GM12865 (cell line): ENCODE measurements at places on chromosomes 5 and 9.

- DNase-seq = no peak
These were observed 408.6 kb upstream of the IRX4 start for GRCh38 chr5:2291146-2291840.

GRCh38 chr5:174649391-174649790, 75.0 kb upstream of the MSX2 start:
- DNase-seq = no peak

- no peak for DNase-seq
These were observed 41.4 kb downstream of the RGS3 start for GRCh38 chr9:113504725-113505590.

DNA sequence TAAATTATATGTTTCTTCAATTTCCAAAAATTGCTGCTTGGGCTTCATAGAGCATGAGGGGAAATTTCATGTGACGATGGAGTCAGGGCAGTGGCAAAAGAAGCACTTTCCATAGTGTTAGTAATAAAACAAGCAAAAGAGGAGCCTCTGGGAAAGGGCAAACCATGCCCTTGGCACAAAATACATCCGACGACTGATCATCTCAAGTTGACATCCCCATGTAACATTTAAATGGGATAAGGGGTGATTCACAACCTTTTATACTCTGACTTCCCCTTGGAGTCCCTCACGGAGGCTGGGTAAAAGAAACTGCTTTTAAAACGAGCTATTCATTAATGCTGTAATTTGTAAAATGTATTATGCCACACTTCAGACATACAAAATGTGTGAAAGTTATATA, 161.4 kb upstream of the DMRT1 start:
- no peak for DNase-seq

GRCh38 chr5:150219142-150219541, 29.3 kb downstream of the SLC6A7 start:
- no peak for DNase-seq

DNA sequence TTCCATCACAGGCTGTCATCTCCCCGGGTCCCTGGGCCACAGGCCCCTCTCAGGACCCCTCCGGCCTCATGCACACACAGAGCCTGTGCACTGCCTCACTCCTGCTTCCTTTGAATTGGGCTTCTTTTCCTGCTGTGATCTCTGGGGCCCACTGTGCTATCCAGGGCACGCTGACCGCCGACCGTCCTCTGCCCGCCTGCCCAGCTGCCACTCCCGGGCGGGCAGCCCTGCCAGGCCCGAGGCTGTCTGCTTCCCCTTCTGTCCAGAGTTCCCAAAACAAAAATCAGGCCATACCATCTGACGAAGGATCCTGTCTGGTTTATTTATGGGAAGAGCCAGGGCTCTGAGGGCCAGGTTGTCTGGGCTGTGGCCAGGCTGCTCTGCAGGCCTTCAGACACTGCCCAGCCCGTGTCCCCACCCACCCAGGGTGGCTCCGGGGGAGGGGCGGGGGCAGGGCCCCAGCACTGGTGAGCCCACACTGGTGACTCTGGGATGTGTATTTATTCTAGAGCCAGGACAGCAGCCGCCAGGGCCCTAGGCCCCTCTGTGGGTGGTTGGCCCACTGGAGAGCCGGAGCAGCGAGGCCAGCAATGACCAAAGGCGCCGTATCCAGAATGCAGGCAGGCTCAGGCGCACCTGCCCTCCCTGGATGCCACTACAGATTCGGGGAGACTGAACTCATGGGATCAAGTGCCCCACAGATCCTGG, 57.0 kb downstream of the ADAMTS2 start:
- no peak for DNase-seq

DNA sequence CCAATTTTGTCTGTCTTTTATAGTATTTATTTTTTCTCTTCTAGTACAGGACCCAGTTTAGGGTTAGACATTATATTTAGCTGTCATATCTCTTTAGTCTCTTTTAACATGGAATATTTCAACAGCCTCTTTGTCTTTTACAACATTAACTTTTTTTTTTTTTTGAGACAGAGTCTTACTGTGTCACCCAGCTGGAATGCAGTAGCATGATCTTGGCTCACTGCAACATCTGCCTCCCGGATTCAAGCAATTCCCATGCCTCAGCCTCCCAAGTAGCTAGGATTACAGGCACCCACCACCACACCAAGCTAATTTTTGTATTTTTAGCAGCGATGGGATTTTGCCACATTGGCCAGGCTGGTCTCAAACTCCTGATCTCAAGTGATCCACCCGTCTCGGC, 90.1 kb downstream of the ADAMTS6 start:
- no peak for DNase-seq

DNA sequence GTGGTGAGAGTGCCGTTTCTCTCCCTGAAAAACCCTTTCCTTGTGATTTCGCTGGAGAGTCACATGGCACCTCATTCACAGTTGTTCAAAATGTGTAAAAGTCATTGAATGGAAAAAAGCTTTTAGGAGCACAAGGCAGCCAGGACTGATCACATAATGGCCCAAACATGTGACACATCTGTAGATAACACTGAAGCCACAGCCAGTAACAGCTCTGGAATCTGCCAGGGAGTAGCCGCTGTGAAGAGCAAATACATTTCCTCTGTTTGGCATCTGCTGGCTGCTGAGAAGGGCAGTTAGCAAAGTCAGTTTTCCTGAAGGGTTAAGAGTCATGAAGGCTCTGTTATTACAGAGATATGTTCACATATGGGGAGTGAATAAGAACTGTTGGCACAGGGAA, 271.8 kb downstream of the NNT start:
- no peak for DNase-seq

DNA sequence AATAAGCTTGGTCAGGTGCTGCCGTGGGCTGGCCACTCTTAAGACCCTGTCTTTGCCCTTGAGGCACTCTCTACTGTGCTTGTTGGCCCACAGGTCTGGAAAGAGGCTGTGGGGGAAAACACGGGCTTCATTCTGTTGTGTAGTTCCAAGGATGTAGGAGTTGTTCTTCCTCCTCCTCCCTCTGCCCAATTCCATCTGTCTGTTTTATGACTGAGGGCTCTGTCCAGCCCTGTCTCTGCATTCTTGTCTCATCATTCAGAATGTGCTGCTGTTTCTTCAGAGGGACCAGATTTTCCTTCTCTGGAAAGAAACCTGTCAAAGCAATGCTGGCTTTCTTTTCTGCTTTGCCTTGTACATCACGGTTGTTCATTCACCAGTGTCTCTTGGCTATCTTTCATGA, 84.1 kb downstream of the MAP1B start:
- no peak for DNase-seq

GRCh38 chr9:127931092-127931881, 710 bp upstream of the PIP5KL1 start:
- DNase-seq = peak; percentile 40

DNA sequence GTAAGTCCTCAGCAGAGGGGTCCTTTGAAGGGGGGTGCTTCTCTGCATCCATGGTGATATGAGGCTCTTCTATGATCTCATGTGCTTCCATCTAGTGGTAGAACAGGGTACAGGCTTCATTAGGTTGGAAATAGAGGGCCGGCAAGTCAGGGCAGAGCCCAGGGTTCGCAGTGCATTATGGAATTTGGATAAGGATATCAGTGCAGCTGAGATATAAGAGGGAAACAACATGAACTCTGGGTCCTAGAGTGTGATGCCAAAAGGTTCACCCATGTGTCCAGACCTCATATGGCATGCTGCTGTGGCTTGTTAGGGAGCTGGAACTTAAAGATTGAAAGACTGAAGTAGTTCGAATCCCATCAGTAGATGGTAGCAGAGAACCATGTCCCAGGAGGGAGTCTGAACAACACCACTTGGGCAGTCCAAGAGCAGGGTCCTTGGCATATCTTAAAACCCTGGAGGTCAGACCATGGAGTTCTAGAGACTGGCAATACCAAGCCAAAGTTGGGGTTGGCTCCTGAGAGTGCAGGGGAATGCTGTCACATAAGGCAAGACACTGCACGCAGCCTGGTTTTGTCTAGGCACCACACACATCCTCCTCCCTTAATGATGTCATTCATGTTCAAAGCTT, 2.3 kb downstream of the FAM221B start:
- DNase-seq = peak; percentile 78

GRCh38 chr5:174877987-174878386, 153.6 kb downstream of the MSX2 start:
- DNase-seq = no peak

DNA sequence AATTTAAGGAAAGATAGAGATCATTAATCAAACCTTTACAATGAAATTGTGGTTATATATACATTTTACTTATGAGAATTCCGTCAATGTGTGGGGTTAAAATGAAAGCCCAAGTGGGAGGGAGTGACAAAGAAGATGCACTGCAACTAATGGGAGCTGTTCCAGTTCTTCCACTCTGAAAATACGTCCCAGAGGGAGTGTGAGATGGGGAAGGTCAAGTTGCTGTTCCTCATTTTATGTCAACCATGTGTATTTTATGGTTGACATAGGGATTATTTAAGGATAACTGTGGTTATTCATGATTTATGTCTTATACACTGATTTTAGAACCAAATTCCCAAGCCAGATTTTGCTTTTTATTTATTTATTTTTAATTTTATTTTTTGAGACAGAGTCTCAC, 14.2 kb upstream of the RGS3 start:
- DNase-seq = no peak

DNA sequence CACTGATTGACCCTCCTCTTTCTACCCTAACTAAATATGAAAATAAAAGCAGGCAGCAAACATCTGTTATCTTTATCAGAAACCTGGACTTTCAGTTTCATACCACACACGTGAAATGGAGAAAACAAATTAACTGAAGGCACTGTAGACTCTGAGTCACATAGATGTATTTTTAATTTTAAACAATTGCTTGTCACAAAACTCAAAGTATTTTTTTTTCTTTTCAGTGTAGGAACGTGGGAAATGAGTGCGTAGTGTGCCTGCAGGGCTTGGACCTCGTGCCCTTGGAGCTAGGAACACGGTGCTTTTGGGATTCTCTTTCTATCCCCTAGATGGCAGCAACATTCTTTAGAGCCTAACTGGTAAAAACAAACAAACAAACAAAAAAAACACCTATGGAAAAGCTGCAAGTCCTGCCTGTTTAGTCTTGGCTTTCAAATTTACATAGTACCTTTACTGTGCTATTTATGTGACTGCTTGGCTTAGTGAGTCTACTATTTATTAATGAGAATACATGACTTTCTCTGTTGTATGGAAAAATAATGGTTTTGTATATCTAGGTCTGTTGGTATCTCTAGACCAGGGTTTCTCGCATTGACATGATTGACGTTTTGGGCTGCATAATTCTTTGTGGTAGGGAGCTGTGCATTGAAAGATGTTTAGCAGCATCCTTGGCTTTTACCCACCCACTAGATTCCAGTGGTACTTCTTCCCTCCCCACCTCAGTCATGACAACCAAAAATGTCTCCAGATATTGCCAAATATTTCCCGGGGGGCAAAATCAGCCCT, 16.8 kb upstream of the ACTBL2 start:
- DNase-seq = peak; percentile 62

GRCh38 chr5:38451074-38451725, 105.2 kb downstream of the LIFR start:
- DNase-seq = no peak

DNA sequence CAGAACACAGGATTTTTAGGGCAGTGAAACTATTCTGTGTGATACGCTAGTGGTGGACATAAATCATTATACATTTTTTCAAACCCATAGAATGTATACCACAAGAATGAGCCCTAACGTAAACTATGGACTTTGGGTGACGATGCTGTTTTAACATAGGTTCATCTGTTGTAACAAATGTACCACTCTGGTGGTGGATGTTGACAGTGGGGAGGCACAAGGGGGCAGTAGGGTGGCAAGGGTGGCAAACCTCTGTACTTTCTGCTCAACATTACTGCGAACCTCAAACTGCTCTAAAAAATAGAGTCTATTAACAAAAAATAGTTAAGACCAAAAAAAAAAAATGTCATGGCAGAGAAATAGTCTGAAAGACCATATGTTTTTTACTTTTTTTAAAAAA, 9.1 kb upstream of the MVB12B start:
- DNase-seq = no peak

- DNase-seq = peak; percentile 42
These were observed 8.7 kb upstream of the TRPC7 start for GRCh38 chr5:136374003-136374402.

DNA sequence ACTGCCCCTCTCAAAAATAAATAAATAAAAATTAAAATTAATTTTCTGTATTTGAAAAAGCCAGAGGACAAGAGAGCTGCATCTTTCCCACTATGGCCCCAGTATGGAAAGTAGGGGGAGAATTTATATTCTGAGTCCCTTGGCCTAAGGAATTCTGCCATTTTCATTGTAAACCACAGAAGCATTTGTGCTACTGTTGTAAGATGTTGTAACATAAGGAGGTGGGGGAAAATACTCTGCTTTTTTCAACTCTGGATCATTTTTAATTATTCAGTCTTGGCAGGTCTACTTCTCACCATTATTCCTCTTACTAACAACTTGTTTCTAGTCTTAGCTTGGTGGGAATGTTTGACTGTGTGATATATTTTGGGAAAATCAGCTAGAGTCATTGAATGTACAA, 52.3 kb upstream of the APC start:
- no peak for DNase-seq

DNA sequence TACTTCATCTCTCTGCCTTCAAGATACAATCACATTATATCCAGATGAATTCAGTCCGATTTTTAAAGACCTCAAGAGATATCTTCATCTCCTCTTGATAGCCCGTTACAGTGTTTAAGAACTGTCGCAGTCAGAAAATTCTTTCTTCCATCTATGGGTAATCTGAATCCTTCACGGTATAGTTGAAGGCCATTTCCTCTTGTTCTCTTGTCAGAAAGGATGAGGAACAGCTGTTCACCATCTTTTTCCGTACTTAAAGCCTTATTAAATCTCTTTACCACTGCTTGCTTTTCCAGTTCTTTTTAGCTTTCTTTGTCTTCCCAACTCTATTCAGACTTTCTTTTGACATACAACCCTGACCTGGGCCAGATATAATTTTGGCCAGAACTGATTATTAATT, 121.8 kb downstream of the XRCC4 start:
- DNase-seq = no peak
